ENCODE measurements at places on chromosomes 5 and 9. TPM values are rescaled to one million over a fixed set of nuclear protein-coding genes. Genes with fewer than 3 reads are reported as not detected.

DNA sequence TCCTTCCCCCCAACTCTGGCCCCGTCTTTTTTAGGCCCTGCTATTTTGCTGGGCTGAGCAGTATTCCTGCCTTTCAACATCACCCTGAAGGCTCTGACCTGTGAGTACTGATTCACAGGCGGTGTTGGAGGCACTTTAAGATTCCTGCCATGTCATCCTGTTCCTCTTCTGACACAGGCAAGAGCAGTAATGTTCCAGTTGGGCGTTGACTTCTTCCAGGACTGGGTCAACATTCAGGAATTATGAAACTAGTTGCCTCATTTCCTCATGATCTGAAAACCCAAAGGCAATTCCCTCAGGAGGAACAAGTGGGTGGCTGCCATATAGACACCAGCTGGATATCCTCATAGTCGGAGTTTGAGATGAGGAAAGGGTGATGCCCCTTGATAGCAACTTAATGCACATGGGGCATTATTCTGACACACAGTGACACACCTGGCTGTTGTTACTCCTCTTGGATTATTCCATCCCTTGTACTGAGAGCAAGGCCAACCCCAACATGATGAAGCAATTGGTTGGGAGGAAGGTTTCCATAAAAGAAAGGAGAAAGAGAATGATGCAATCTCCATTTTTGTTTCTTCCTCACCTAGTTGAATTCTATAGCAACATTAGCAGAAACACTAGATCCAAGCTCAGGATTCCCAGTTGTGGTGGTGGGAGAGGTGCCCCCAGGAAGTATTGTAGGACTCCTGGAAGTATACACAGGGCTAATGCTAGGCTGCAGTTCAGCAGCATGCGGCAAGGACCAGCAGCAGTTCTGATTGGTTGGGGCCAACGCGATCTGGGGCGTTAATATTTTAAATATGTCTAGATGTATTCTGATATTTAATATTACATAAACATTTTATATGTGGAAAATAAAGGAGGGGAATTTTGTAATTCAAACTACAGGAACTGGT, 19.6 kb upstream of the GLRX start:
- no peaks in the 10 kb centered on the region for H3K27me3 ChIP-seq
- DNase-seq = peak; percentile 44
- H3K4me1 ChIP-seq = peaks cover 20% of the 10 kb centered on the region
- H3K27ac ChIP-seq = no peak overlapping the region
- H3K36me3 ChIP-seq = no peaks in the 10 kb centered on the region
- H3K4me3 ChIP-seq = no peak overlapping the region

GRCh38 chr9:131405428-131405827, 11.5 kb downstream of the PRRC2B start:
- H3K27ac ChIP-seq = peak overlapping the region; percentile 48
- peaks cover 98% of the 10 kb centered on the region for H3K4me1 ChIP-seq

- no peak overlapping the region for H3K27ac ChIP-seq
- no peak overlapping the region for H3K4me3 ChIP-seq
- no peaks in the 10 kb centered on the region for H3K4me1 ChIP-seq
- no peak for DNase-seq
- H3K36me3 ChIP-seq = no peaks in the 10 kb centered on the region
- H3K27me3 ChIP-seq = no peaks in the 10 kb centered on the region
Observed at GRCh38 chr5:29950416-29951145, 1242.9 kb upstream of the CDH6 start.

- no peaks in the 10 kb centered on the region for H3K4me1 ChIP-seq
- no peak for DNase-seq
- H3K27ac ChIP-seq = no peak overlapping the region
Observed at GRCh38 chr5:113660206-113660605, 146.7 kb downstream of the YTHDC2 start.

- H3K27me3 ChIP-seq = no peaks in the 10 kb centered on the region
- DNase-seq = no peak
- H3K4me3 ChIP-seq = no peak overlapping the region
- H3K4me1 ChIP-seq = no peaks in the 10 kb centered on the region
- no peak overlapping the region for H3K27ac ChIP-seq
Observed at GRCh38 chr5:42666869-42667268, 89.7 kb upstream of the CCDC152 start.

DNA sequence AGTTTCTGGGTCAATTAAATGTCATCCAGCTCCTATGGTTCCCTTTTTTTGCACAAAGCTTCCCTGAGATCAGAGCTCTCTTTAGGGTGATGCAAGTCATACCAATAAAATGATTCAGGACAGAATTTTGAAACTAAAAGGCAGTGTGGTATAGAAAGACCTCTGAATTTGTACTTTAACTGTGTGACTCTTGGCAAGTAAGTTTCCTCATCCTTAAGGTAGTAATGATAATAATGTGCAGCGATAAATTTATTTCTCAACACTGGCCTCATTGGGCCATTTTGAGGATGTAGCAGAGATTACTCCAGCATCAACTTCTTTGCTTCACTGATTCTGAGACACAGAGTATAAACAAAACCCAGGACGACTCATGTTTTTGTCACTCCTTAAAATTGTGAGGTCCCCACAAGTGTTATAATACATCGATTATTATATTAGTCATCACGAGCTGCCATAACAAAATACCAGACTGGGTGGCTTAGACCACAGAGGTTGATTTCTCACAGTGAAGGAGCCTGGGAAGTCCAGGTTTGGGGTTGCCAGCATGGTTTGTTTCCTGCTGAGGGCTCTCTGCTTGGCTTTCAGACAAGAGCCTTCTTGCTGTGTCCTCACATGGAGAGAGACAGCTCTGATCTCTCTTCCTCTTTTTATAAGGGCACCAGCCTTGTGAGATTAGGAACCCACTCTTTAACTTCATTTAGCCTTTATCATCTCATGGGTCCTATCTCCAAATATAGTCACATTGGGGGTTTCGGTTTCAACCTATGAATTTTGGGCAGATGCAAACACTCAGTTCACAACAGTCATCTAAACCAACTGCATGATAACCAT, 293.0 kb downstream of the ZNF608 start:
- H3K36me3 ChIP-seq = no peaks in the 10 kb centered on the region
- no peak overlapping the region for H3K27ac ChIP-seq
- no peaks in the 10 kb centered on the region for H3K27me3 ChIP-seq
- DNase-seq = no peak
- H3K4me3 ChIP-seq = no peak overlapping the region

GRCh38 chr9:129703667-129704355, 38.4 kb downstream of the PRRX2 start:
- DNase-seq = no peak
- H3K27ac ChIP-seq = no peak overlapping the region
- no peaks in the 10 kb centered on the region for H3K27me3 ChIP-seq
- H3K4me3 ChIP-seq = no peak overlapping the region
- H3K36me3 ChIP-seq = no peaks in the 10 kb centered on the region

GRCh38 chr5:109533751-109534272, 124.0 kb upstream of the PJA2 start:
- no peak for DNase-seq
- no peak overlapping the region for H3K27ac ChIP-seq
- H3K36me3 ChIP-seq = no peaks in the 10 kb centered on the region
- no peak overlapping the region for H3K4me3 ChIP-seq
- no peaks in the 10 kb centered on the region for H3K4me1 ChIP-seq

GRCh38 chr9:136401173-136401922, 1.4 kb upstream of the SNAPC4 start:
- no peaks in the 10 kb centered on the region for H3K36me3 ChIP-seq
- no peak overlapping the region for H3K4me3 ChIP-seq
- no peak overlapping the region for H3K27ac ChIP-seq
- H3K27me3 ChIP-seq = no peaks in the 10 kb centered on the region

Gene GRM6
- not detected for polyA plus RNA-seq

Gene SLC12A7
- polyA plus RNA-seq = 25.8 TPM

Gene ACTBL2
- not detected for polyA plus RNA-seq

Gene TNFSF8
- polyA plus RNA-seq = 0.34 TPM
